Suppressor macrophage treated with lipopolysaccharide for 4 hours (primary cell): ENCODE measurements at places on chromosomes 11 and 22.
A peak's percentile ranks its signal among the peaks of the same experiment; 100 is the strongest.

GRCh38 chr22:29443452-29443851 is 5.1 kb downstream of the RFPL1 start:
- no peak for DNase-seq

- peak; percentile 85 for DNase-seq
Measured at GRCh38 chr11:12224537-12224893, 114.1 kb downstream of the MICAL2 start.

- no peak for DNase-seq
Measured at GRCh38 chr22:29632672-29633071, 29.2 kb downstream of the NF2 start.

DNA sequence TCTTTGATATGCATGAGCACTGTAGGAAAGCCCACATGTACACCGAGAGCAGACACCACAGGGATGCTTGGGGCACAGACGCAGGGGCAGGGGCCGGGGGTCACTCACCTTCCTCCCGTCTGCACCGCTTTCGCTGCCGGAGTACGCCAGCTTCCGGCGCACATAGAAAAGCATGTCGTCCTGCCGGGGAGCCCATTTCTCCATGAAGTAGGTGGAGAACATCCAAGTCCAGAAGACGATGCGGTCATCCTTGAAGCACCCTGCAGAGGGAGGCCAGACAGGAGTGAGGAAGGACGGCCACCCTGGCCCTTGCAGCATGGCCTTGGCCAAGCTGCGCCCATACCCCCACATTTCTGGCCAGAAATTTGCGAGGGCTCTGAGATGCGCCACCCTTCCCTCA is 28.8 kb downstream of the KIAA0930 start:
- DNase-seq: no peak

GRCh38 chr11:86099874-86100273 is 31.0 kb upstream of the PICALM start:
- DNase-seq: peak; percentile 25

DNA sequence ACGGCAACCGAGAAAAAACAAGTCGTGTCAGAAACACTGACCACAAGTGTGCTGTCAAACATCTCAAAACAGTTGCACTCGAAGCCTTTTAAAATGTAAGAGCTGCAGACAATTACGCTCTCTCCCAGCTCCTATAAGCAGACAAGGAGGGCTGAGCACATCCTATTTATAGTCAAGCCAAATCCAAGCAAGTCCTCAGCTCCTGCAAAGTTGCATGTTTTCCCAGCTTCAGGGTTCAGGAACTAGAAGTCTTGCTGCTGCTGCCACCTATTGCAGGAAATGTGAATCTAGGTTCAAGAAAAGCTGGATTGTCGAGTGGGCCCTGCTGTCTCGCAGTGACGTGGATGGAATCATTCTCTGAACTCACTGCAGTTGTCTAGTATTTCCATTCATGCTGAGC is 15.5 kb downstream of the EFCAB6 start:
- no peak for DNase-seq

DNA sequence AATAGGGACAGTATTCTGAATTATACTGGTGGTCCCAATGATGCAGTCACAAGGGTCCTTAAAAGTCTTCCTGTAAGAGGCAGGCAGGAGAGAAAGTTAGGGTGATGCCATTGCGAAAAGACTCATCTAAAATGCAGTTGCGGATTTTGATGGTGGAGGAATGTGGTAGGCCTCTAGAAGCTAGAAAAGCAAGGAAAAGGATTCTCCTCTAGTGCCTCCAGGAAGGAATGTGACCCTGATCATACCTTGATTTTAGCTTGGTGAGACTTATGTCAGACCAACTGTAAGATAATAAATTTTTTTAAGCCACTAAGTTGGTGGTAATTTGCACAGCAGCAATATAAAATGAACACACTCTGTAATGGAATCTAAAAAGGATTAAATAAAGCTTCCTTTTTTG is 33.8 kb downstream of the CHORDC1 start:
- no peak for DNase-seq

GRCh38 chr11:111408789-111409727 is 30.0 kb upstream of the POU2AF1 start:
- no peak for DNase-seq
